ENCODE measurements at places on chromosomes 3 and 15. TPM values are rescaled to one million over a fixed set of nuclear protein-coding genes. Genes with fewer than 3 reads are reported as not detected.

Gene CFAP161
- total RNA-seq = 0.27 TPM

Gene DVL3
- total RNA-seq = 110 TPM

Gene ACKR2
- total RNA-seq = 2.1 TPM

GRCh38 chr3:61299343-61300005, 48.2 kb upstream of the FHIT start:
- DNase-seq = no peak

DNA sequence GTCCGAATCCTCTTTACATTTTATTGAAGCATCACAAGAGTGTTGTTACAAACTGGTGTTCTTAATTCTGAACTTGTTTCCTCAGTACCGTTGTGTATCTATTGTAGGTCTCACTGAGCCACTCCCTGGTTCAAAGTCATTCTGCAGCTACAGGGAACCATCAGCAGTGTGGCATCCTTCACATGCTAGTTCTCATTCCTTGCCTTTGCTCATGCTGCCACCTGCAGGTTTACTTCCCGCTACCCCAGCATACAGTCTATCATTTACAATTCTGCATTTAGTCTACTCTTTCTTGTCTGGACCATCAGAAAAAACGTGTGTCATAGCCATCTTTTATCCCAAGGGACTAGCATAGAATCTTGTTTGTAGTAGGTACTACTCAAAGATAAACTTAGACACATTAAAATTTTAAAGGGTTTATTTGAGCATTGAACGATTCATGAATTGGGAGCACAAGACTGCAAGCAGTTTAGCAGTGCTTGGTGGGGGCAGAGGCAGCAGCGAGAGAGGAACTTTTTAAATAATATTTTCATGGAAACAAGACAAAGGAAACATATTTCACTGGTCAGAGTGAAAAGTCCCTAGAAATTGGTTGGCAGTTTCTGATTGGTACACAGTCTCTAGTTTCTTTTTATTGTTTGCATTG, 402.1 kb downstream of the CADM2 start:
- DNase-seq = peak; percentile 14

GRCh38 chr3:172034786-172035685, 4.3 kb upstream of the FNDC3B start:
- DNase-seq = no peak

Measured in astrocyte (in vitro differentiated cells and primary cell).